ENCODE measurements at places on chromosomes 5 and 9. TPM values are rescaled to one million over a fixed set of nuclear protein-coding genes. Genes with fewer than 3 reads are reported as not detected.

Gene NUTM2G
- total RNA-seq, result not detected

GRCh38 chr9:124214596-124215367, 43.0 kb upstream of the NEK6 start:
- no peak for DNase-seq

GRCh38 chr5:32790411-32790951, 79.4 kb downstream of the NPR3 start:
- no peak for DNase-seq

GRCh38 chr5:178577376-178577839, 12.8 kb downstream of the COL23A1 start:
- DNase-seq, result no peak

- no peak for DNase-seq
Measured at GRCh38 chr9:107940616-107941595, 451.3 kb upstream of the KLF4 start.

Measured in cerebellum (tissue), 4 donors.